GM19239 (cell line): ENCODE measurements at places on chromosomes 1 and 21.

DNA sequence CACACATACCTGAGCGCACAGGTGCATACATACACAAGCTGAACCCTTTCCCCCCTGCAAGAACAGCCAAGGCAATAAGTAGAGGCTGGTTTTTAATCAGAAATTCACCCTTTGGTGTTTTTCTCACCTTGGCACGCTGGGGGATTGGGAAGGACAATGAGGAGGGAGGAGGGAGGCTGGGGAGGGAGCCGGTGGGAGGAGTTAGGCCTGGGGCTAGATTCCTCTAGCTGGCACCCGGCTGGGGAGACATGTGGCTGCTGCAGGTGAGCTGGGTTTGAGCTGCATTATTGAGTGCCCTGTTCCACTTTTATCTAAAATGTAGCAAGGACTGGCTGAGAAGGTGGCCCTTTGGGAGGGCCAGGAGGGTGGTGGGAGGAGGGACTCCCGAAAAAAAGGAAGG, 97.8 kb upstream of the CSF3R start:
- no peak for DNase-seq

- no peak for DNase-seq
These were observed 44.1 kb upstream of the SLC2A1 start for GRCh38 chr1:43002766-43003165.

DNA sequence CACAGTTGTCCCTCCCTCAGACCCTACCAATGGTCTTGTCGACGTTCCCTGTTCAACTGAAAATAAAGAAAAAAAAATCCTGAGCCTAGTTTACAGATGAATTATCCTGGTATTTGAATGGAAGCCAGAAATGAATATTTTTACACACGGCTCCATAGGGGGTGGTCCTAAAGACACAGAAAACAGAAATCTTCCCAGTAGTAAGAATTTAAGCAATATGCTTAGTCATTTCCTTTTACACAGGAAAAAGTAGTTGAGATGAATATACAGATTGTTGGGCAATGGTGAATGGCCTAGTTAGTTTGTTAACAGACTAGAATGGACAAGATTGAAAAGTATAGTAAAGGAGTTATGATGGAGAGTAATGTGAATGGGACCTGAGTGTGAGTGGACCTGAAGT, 67.4 kb downstream of the RGS18 start:
- DNase-seq: no peak

- peak; percentile 80 for DNase-seq
These were observed 18.7 kb downstream of the CNTN2 start for GRCh38 chr1:205061665-205062069.

DNA sequence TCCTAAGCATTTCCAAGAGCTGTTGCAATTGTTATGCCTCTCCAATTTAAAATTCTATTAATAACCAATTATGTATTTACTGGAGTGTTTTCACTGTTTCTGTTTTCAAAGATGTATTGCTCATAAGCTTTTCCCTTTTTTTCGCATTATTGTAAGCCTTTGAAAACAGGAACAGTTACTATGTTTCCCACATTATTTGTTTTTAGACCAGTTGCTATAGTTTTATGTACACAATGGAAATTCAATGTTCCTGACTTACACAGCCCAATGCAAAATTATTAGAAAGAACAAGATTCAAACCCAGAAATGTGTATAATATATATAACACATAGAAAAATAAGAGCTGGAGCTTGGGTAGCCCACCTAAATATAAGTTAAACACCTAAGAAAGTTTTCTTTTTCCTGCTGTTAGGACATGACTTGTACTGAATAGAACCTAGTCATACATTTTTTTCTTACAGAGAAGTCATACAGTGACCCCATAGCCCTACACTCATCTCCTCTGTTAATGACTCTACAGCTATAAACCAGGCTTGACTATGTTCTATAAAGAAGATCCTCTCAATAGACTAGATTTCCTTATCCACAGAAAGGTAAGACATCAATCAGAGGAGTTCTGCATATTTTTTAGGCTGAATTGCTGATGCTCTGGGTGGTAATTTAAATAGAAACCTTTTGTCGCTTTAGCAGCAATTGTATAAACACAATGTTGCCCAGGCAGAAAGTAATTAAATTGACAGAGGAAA, 299.6 kb downstream of the USH2A start:
- no peak for DNase-seq
